Inflammatory macrophage (primary cell): ENCODE measurements at places on chromosomes 2 and 18.

- peak; percentile 66 for DNase-seq
These were observed 72.2 kb downstream of the MAP2 start for GRCh38 chr2:209495855-209496585.

DNA sequence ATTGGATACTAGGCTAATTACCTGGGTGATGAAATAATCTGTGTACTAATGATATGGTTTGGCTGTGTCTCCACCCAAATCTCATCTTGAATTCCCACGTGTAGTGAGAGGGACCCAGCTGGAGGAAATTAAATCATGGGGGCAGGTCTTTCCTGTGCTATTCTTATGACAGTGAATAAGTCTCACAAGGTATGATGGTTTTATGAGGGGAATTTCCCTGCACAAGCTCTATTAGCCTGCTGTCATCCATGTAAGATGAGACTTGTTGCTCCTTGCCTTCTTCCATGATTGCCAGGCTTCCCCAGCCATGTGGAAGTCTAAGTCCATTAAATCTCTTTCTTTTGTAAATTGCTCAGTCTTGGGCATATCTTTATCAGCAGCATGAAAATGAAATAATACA, 394.1 kb upstream of the SYT4 start:
- DNase-seq: no peak

DNA sequence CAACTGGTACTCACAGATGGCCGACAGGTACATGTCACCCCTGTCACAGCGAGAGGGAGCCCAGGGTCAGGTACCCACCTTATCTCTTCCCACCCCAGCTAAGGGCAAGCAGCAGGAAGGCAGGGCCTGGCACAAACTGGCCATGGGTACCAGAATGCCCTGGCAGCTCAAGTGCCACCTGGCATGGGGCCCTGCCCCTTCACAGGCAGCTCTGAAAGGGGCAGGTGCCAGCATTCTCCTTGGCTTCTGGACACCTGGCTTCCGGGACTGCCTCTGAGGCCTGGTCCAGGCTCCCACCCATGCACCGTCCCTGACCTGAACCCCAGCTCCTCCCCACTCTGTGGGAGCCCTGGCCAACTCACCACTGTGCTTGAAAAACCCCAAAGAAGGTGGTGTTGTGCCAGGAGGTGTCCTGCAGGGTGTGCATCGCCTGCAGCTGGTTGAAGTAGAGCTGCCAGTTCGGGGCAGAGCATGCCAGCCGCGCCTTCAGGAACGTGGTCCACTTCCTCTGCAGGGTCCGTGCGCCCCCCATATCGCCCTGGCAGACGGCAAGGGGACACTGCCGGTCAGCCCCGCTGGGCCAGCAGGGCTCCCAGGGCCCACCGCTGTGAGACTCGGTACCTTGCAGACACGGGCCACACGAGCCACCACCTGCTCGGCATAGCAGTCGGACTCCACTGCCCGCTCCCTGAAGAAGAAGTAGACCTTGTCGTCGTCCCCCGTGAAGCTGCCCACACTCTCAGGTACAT, 5.4 kb downstream of the SEMA4C start:
- DNase-seq: no peak

- no peak for DNase-seq
These were observed 39.5 kb upstream of the GMCL1 start for GRCh38 chr2:69789772-69790600.

DNA sequence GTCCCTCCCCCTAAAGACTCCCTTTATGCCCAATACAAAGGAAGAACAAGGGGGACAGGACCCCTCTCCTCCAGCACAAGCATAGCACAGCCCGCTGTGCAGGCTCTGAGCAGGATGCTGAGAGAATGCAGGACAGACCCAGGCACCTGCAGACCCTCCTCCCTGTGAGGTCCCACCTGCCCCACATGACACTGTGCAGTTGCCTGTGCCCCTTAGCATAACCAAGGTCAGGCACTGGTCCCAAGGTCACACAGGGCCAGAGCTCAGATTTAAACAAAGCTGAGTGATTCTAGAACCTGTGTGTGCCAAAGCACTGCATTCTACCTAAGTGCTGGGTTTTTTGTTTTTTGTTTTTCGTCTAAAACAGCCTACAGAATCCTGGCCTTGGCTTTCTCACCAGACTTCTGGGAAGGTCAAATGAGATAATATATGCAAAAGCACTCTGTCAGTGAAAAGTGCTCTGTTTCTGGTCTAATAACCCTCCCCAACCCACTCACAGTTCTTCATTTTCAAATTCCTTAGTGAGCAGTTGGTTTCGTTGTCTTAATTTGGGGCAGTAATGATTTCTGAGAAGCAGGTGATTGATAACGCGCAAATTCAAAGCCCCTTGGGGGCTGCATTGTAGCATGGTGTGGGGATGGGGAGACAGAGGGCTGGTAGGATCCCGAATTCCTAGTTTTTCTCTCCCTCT, 125.7 kb downstream of the KCTD1 start:
- DNase-seq: no peak
